ENCODE measurements at places on chromosomes 11 and 22.

DNA sequence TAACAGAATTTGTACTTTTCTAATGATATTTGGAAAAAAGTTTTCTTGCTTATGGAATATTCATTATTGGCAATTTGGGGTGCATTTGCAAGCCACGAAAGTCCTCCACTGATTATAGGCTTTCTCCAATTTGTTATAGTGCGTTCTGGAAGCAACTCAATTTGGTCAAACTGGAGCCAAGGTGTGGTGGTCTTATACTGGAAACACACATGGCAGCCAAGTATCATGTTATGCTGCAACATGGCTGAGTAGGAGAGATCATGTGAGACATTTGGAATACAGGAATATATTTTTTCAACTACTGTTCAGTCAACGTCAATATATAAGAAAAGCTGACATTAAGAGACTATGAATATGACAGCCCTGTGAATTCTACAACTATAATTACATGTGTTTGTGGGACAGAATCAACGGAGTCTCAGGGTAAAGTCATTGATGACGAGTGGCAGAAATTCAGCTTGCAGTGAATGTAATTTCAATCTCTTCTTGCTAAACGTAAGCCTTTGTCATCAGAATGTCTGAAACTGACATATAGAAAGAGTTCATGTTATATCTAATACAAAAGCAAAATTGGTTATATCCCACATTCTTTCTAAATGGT lies 83.8 kb upstream of the FIBIN start:
- no peak for DNase-seq

DNA sequence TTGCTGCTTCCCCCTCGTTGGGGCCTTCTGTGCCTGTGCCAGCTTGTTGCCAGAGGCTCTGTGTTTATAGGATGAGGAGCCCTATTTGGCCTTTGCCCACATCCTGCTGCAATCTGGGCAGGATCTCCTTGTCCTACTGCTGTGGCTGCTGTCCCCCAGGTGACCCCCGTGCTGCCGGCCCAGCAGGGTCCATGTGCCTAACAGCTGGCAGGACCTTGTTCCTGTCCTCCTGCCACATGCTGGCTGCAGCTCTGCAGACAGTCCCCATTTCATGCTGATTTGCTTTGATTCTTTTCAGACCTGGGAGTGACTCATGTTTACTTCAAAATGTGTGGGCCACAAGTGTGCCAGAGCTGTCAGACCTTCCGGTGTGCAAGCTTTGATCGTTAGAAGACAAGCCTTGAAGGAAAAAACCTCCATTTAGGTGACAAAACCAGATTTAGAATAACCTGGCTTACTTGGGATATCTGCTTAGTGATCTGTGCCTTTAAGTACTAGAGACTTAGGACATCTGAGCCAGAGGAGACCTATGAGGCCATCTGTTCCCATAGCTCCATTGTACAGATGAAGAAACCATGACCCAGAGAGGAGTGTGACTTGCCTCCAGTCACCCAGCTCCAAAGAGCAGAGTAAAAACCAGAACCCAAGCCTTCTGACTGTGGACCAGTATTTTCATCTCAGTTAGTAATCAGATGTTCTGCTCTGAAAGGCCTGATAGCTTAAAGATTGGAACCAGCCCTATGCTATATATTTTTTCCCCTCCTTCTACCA lies 11.1 kb downstream of the NAV2 start:
- no peak for DNase-seq

DNA sequence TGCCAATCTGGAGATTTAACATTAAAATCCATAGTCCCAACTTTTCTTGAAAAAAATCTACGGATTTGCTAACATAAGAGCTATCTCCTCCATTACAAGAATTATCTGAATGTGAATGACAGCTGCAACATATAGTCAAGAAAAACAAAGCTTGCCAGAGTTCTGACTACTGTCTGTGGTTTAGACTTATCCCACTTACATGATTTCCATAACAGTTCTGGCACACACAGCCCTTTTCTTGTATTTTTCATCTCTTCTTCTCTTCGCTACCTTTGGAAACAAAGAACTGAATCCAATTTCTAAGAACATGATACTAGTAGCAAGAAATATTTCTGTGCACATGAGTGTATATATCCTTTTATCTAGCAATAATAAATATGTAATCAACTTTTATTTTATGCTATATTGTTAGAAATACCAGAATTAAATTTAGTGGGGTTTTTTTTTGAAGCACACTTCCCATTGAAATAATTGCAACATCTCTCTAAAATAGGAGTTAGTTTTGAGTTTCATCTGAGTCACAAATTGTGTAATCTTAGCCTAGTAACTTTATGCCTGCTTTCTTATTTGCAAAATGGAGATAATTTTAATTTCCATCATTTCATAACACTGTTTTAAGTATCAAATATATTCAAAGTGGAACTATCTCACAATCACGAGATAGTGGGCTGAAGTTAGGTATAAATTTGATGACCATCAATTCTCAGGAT lies 1217.6 kb downstream of the JRKL start:
- DNase-seq: no peak

- no peak for DNase-seq
These were observed 250.0 kb downstream of the DYNC2H1 start for GRCh38 chr11:103359216-103359615.

DNA sequence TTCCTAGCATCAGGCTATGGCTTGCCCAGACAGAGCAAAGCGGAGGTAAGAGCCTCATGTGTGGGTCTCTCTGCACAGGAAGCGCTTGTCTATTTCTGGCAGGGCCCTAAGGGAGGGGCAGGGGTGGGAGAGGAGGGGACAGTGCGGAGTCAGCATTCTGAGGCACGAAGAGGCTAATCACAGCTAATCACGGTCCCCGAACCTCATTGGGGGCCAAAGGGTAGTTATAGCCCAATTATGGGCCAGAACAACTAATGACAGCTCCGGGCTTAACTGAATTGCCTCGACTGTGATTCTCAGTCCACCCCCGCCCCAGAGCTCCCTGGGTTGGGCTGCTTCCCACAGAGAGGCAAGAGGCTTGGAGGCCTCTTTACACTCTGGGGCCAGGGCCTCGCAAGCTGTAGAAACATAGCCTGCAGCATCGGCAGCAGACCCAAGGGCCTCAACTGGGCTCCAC lies 72.7 kb upstream of the PRDM11 start:
- DNase-seq: no peak

GRCh38 chr11:17171343-17171742 lies 36.4 kb downstream of the PIK3C2A start:
- no peak for DNase-seq

GRCh38 chr11:14070896-14071295 lies 108.4 kb downstream of the SPON1 start:
- DNase-seq: no peak

GRCh38 chr11:113689768-113690618 lies 16.1 kb downstream of the TMPRSS5 start:
- DNase-seq: no peak

- no peak for DNase-seq
These were observed 218.7 kb downstream of the FAM76B start for GRCh38 chr11:95570845-95571244.

- no peak for DNase-seq
These were observed 202.8 kb upstream of the BDNF start for GRCh38 chr11:27902981-27903624.

DNA sequence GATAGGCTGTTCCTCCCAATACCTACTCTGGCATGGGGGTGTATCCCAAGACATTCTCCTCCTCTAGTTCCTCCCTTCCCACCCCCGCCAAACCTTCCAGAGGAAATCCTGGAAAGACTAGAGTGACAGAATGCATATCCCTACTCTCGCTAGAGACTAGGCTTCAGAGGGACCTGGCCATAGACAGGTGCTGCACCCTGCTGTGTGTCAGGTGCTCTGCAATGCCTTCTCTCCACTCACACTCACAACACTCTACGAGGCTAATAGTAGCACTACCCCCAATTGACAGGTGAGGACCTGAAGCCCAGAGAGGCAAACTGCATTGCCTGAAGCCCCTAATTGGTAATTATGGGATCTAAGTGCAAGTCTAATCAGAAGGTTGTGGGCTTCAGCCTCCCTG lies 46.2 kb upstream of the LMO1 start:
- no peak for DNase-seq

- DNase-seq: no peak
These were observed at the start of gene SLC22A9 for GRCh38 chr11:63369165-63369970. Gene SLC22A9, plus strand, starts transcription at chr11:63369785. Its CDS starts 272 bp downstream, at chr11:63370057.

DNA sequence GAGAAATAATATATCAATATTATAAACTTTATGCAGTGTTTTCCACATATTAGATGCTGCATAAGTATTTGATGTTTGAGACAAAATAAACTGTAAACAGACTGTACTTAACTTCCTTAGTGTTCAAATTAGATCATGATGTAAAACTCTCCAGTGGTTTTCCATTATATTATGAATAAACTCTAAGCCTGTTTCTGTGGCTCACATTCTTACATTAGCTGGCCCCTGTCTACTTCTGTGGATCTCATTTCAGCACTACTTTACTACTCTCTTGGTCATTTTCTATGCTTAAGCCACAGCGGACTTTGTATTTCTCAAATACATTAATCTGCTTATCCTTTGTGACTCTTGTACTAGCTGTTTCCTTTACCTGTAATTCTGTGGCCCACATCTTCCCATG lies 55.6 kb downstream of the ARHGEF12 start:
- DNase-seq: no peak

DNA sequence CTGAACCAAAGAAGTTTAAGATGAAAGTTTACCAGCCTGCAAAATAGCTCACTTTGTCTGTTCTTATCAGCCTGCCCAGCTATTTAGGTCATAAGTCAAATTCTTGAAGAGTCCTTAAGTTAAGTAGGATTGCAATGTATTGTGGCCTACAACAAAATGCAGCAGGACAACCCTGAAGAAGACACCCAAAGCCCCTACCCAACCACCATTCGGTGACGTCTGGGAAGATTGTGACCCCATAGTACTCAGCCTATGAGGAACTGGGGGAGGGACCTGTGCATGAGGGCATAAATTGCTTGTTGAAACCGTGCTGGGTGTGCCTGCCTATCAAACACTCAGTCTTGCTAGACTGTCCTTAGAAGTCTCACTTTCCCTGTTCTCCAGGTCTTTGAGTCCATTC lies 50.5 kb upstream of the FDX1 start:
- no peak for DNase-seq

GRCh38 chr11:73862986-73863385 lies 13.7 kb downstream of the COA4 start:
- DNase-seq: no peak

- no peak for DNase-seq
These were observed 8.2 kb upstream of the PRRG4 start for GRCh38 chr11:32821517-32821916.

DNA sequence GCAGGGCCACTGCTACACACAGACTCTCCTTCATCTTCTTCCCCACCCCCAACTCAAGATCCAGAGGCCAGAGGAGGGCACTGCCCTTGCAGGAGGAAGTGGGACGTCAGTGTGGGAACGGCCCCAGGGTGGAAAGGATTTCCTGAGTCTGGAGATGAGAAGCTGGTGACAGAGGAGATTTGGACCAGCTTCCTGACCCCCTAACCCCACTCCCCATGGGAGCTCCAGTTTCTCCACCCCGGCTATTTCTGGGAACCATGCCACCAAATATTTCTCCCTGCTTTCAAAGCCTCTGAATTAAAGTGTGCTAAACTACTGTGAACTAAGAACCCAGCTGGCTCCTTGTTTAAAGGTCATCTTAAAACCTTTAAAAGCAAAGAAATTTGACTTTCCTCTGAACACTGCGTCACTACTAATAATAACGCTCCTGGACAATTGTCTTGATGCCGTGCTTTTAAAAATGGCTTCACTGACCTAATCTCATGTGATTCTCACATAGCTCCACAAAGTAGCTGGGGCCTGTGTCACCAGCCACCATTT lies 46.6 kb downstream of the CWC15 start:
- DNase-seq: no peak

- DNase-seq: no peak
These were observed 46.4 kb upstream of the SC5D start for GRCh38 chr11:121246021-121246768.

- no peak for DNase-seq
These were observed 56.1 kb downstream of the APOL3 start for GRCh38 chr22:36104435-36104834.

GRCh38 chr11:68659158-68659921 lies 25.0 kb upstream of the GAL start:
- no peak for DNase-seq

GRCh38 chr11:71504531-71504930 lies 22.5 kb upstream of the KRTAP5-7 start:
- no peak for DNase-seq

- no peak for DNase-seq
These were observed 571.5 kb downstream of the CNTN5 start for GRCh38 chr11:99592266-99592665.

DNA sequence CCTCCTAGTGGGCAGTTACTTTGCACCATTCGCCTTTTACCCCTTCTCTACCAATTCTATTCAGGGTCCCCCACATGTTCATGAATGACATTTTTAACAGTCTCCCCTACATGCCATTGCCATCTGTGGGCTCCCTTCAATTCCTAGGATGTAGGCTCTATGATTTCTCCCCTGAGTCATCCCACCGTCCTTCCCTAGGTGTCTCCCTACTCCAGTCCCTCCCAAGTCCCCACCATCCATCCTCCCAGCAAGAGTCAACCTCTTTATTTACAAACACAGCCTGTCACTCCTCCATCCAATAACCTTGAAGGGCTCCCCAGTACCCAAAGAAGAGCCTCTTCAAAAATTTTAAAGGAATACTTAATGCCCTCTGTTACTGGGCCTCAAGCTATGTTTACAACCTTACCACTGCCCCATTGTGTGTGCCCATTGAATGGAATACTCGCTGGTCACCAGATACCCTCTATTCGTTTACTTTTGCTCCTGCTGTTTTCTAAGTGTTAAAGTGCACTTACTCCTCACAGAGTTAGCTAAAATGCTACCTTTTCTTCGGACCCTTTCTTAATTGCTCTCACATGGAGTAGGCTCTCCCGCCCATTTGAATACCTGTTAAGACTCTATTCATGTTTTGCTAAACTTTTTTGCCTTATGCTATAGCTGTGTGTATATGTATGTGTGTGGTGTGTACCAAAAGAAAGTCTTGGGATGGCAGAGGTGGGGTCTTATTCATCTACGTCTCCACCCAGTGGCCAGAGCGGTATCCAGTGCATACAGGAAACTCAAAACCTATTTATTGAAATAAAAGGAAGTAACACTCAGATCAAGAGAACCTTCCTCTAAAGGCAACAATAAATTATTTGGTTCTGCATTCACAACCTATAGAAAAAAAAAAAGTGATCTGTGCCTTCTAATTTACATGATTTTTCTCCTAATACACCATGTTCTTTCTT lies 235.8 kb upstream of the CCDC90B start:
- DNase-seq: no peak

GRCh38 chr11:117747892-117748291 lies 49.1 kb downstream of the DSCAML1 start:
- DNase-seq: no peak

GRCh38 chr22:31179345-31179744 lies 19.4 kb downstream of the RNF185 start:
- no peak for DNase-seq

GRCh38 chr11:78414321-78415051 lies 3.1 kb downstream of the GAB2 start:
- no peak for DNase-seq

- no peak for DNase-seq
These were observed 8.1 kb upstream of the SLC35E4 start for GRCh38 chr22:30627471-30627870.

GRCh38 chr22:49294656-49295464 lies 532.8 kb downstream of the BRD1 start:
- no peak for DNase-seq

Measured in activated naive CD8-positive, alpha-beta T cell treated with anti-CD3 and anti-CD28 coated beads, Interleukin-2, amount 50 U/mL, for 16 hours (primary cell).